ENCODE measurements at places on chromosomes 3 and 15. TPM values are rescaled to one million over a fixed set of nuclear protein-coding genes. Genes with fewer than 3 reads are reported as not detected.

The SLC9C1 gene
- total RNA-seq = not detected

DNA sequence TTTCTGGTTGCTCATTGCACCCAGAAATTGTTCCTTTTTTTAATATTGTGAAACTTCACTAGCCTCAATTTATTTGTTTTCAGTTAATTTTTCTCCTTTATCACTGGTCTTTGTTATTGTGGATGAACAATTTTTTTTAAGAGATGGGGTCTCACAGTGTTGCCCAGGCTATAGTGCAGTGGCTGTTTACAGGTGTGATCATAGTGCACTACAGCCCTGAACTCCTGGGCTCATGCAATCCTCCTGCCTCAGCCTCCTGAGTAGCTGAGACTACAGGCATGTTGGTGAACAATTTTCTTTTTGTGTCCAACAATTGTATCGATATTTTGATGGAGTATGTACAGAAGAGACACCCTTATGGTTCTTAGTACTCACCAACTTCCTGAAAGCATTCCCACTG, 26.3 kb downstream of the BLM start:
- no peak for DNase-seq

GRCh38 chr15:65344214-65344913, 33.4 kb downstream of the IGDCC3 start:
- no peak for DNase-seq

The TTLL13 gene
- 0.49 TPM for total RNA-seq

The SSUH2 gene
- total RNA-seq = 0.23 TPM

- no peak for DNase-seq
Observed at GRCh38 chr3:194857469-194858113, 171.9 kb downstream of the FAM43A start.

GRCh38 chr3:45772341-45773035, 23.8 kb downstream of the SLC6A20 start:
- no peak for DNase-seq

DNA sequence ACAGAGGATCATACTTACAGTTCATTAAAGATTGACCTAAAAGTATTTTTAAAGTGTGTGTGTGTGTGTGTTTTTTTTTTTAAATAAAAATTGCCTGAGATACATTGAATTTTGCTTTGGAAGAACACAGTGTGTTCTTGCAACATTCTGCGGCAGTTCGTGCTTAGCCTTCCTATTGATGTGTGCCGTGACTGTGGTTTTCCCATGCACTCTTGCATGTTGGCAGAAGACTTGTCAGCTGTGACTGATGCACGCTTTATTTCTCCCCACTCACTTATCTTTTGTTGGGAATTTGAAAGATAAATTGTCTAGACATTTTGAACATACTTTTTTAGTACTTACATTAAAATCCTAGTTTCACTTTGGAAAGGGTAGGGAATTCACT, 136.3 kb upstream of the LRRFIP2 start:
- no peak for DNase-seq

- no peak for DNase-seq
Observed at GRCh38 chr3:157856078-157856939, 249.9 kb downstream of the SHOX2 start.

DNA sequence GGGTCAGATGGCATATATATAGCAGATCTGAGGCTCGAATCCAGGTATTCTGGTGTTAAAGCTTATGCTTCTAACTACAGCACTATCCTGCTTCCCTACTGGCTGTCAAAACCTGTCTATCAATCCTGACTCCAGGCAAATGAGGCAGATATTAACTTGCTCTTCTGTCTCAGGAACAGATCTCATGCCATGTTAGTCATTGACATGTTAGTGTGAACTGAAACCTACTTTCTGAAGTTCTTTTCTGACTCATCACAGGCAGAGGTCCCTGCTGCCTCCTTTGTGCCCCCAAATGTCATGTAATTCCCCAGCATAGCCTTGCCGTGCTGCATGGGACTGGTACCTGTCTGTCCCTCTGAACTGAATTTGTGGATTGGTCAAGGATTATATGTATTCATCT, 125.0 kb upstream of the SMAD3 start:
- DNase-seq = peak; percentile 44

The SPINK8 gene
- not detected for total RNA-seq

- DNase-seq = no peak
Observed at GRCh38 chr3:119240101-119240590, 532 bp downstream of the B4GALT4 start.

DNA sequence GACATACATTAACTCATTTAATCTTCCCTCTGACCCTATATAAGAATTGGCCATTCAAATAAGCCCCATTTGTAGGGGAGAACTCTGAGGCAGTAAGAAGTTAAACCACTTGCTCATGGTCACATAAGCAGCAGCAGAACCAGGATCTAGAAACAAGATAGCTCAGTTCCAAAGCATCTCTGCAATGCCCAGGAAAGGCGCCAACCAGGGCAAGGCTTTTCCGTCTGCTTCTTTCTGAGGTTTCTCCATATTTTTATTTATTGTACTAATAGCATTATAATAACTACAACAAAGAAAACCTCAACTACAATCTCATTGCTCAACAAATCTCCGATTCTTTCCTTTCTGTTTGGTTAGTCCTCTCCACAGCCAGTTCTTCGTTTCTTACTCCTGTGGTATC, 4.3 kb upstream of the UBE2E2 start:
- DNase-seq = no peak

- DNase-seq = no peak
Observed at GRCh38 chr3:76551739-76552138, 488.2 kb upstream of the ROBO2 start.

The TCF12 gene
- 55.5 TPM for total RNA-seq

DNA sequence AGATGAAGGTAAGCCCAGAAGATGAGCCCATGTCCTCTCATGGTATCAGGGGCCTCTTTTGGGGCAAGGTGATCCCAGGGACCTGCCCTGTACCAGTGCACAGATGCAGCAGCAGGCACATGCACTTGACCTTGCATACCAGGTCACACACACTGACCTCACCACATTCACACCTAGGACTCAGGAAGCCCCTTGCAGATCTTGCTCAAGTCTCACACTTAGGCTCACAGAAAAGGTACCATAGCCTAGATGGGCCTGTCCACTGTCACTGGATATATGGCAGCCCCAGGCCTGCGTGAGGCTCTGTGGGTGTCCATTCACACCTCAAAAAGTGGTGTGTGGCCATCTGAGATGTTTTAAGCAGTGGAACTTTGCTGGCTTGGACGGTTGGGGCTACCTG, 58.7 kb downstream of the CACNA2D2 start:
- no peak for DNase-seq

The SAMMSON gene
- not detected for total RNA-seq

DNA sequence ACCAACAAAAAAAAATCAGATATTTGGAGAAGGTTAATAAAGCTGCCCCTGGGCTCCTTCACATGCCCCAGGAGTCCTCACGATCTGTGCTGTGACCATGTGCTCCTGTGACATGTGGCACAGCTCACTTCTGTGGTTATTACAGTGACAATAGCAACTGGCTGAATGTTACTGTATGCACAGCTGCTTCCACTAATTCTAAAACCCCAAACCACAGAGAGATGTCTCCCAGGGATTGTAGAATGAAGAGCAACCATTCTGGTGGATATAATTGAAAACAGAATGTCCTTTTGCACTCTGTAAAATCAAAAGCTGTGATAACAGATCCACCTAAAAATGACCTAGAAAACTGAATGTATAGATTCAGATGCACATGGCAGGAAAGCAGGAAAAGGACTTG, 489.2 kb upstream of the CNTN4 start:
- no peak for DNase-seq

DNA sequence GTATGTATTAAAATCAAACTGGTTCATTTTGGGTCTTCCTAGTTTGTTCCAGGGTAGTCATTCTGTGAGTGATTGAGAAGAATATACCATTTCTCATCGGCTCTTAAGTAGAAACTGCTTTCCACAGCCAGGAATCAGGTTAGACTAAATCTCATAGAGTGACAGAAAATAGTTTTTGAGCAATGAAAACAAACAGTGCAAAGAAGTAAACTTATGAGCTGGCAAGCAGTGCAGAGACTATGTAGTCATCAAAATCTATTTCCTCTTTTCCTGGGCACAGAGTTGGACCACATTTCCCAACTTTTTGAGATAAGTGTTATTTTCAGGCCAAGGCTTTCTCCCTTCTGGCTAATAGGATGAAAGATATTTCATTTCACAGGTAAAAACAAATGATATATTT, 66.5 kb downstream of the UBE3A start:
- DNase-seq = no peak

- DNase-seq = no peak
Observed at GRCh38 chr3:130820976-130821375, 72.9 kb upstream of the ATP2C1 start.

The PEX5L gene
- total RNA-seq = not detected

DNA sequence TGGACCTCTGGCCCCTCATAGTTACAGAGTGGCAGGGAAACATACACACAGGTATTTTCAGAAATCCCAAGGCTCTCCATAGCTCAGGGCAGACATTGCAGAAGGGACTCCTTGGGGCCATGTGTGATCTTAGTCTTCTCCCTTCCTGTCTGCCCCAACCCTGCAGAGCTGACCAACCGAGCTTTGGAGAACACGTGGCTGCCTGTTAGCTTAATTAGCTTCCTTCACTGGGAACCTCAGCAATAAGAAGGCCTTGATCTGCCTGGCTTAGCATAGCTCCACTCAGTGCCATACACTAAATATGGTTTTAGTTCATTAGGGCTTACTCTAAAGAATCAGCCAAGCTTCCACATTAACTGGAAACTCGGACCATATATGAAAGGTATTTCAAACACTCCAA, 12.3 kb downstream of the LYZL4 start:
- no peak for DNase-seq

GRCh38 chr15:89448825-89449224, 47.6 kb downstream of the RHCG start:
- DNase-seq = no peak

The CFAP100 gene
- total RNA-seq = not detected

- no peak for DNase-seq
Observed at GRCh38 chr15:100100926-100101325, 240.8 kb downstream of the ADAMTS17 start.

DNA sequence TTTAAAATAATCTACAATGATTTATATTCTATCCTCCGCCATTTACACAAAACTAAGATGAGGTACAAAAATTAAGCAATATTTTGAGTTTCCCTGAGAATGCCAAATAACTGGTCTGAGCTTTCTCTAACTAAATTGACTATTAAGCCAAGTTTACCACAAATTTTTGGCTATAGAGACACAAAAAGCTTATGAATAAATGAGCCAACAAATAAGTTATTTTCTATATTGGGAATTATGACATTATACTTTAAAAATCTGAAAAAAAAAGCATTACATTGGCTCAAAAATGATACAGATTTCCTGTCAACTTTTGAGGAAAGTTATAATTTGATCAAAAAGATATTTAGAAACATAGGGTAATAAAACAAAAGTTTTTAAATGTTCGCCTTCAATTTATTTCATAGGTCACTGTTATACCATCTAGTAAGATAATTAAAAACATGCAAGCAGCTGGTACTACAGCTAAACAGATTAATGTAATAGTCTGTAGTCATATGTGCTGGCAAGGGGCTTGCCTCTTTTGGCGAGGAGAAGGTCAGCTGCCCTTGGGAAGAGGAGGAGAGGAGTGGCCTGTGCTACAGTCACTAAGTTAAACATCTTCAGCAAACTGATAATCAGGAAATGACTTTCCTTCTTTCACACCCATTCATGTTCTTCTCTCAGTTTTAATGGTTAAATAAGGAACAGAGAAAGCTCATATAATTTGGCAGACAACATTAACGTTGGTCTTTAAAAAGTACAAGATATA, 318.5 kb downstream of the TBC1D5 start:
- DNase-seq = no peak

GRCh38 chr15:92981333-92981732, 81.2 kb downstream of the CHD2 start:
- DNase-seq = no peak

- peak; percentile 65 for DNase-seq
Observed at GRCh38 chr15:100602823-100603393, 519 bp downstream of the ASB7 start.

The IL17RE gene
- 1.4 TPM for total RNA-seq

DNA sequence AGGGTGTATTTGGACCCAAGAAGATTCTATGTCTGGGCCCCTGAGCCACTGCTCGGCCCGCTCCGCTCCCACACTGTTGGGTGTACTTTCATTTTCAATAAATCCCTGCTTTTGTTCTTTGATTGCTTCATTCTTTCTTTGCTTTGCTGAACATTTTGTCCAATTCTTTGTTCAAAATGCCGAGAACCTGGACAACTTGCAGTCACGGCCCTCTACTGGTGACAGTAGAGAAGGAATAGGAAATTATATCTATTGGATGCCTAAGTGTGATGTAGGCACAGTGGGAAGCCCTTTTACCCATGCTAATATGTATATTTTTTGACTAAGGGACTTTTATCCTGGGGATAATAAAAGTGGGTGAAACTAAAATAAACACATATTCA, 340.8 kb downstream of the LRRC3B start:
- DNase-seq = no peak

GRCh38 chr15:72992841-72993252, 59.4 kb upstream of the NEO1 start:
- no peak for DNase-seq

The SCN11A gene
- 0.21 TPM for total RNA-seq

DNA sequence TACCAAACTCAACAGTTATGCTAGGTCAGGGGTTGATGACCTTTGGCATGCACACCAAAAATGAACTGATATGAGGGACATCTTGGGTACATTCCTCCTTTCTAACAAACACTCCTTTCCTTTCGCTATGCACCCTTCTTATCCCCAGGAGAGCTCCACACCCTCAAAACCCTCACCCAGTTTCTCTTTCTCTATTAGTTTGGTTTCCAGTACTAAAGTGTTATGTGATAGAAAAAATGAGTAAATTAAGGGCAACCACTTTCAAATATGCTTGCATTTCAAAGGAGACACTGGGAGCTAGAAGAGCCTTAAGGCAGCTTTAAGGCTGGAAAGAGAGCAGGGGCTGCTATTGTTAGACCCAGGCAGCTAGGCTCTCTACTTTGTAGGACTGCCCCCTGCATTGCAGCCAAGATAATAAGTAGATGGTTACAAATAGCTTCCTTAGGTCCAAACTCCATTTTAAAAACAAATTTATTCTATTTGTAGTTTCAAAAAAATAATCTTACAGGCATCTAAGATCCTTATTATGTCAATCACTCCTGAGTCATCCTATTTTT, 244.3 kb downstream of the ZIC1 start:
- no peak for DNase-seq

DNA sequence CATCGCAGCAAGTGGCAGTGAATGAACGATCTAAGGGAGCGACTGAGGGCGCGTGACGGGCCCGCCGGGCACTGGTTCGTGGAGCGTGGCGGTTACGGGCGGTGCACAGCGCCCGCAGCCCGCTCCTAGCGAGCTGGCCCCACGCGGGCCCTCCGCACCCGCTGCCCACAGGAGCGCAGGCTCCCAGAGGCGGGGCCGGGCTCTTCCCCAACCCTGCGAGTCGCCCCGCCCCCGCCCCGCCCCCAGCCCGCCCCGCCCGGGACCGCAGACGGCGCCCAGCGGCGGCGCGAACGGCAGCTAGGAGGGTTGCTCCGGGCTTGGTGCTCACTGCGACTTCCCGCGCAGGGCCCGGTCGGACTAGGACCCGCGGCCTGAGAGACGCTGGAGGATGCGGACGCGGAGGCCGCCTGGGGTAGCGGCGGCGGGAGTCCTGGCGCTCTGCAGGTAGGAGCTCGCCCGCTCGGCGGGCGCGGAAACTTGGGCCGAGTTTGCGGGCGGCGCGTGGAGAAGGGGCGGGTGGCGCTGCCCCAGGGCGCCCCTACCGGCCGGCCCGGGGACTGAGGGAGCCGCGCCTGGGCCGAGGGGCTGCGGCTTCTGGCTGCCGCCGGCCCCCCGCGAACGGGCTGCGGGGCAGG, at the start of gene C15orf39:
TSS of gene C15orf39 (plus strand) at position 267 of the 635 bp plus-strand sequence. CDS start 4,167 bp downstream, outside the sequence.
- DNase-seq = peak; percentile 86

All from activated naive CD4-positive, alpha-beta T cell treated with anti-CD3 and anti-CD28 coated beads, Interleukin-2, amount 50 U/mL, for 72 hours (primary cell).